ENCODE measurements at places on chromosomes 3 and 15.

DNA sequence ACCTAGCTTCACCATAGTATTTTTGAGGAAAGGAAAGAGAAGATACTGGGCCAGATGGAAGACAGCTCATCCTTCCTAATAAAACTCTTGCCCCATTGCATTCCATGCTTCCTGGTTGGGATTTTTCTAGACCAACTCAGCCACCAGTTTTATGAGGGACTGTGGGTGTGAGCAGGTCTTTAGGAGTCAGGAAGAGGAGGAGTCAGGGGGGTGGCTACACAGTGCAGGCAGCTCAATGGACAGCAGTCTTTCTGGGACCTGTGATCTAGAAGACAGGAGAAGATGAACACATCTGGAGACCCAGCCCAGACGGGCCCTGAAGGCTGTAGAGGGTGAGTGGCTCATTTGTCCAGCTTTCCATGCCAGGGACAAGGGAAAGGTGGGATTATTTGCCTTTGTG, at the start of gene NOX5:
Gene NOX5 (plus strand): TSS at position 242 of the 400 bp plus-strand sequence. CDS start 41 bp downstream, at position 283.
- no peak for DNase-seq

GRCh38 chr3:54960082-54960481, 32.2 kb upstream of the LRTM1 start:
- DNase-seq: no peak

DNA sequence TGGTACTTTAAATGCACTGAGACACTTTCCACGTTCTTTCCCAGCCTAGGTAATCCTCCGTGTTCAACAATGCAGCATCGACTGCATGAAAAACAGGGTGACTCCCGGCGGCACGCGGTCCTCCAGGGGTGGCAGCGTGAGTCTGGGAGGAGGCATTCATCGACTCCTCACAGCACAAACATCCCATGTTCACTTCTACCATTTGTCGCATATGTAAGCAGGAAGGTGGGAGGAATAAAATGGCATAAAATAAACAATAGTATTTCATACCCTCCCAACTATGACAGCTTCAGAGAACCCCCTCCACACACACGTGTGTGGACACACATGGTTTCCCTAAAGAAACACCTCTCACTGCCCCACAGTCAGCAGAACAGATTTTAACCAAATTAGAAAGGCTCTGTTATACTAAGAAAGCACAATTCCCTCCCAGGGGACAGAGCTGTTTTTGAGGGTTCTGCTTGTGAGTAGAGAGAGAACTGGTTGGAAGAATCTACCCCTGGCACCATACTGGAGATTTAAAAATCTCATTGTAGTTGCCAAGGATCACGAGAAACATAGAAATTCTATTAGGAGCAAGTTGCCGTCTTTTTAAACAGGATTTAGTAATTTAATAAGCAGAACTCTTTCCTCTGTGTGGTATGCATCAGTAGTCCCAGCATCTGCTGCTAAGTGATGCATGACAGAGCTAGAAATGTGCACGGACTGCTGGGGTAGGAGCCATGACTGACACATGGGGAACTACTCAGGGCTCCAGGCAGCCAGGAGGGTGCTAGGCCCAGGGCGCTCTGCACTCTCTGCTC, 6.0 kb downstream of the FAM43A start:
- no peak for DNase-seq

- no peak for DNase-seq
These were observed 542.2 kb downstream of the FOXP1 start for GRCh38 chr3:71041371-71041770.

DNA sequence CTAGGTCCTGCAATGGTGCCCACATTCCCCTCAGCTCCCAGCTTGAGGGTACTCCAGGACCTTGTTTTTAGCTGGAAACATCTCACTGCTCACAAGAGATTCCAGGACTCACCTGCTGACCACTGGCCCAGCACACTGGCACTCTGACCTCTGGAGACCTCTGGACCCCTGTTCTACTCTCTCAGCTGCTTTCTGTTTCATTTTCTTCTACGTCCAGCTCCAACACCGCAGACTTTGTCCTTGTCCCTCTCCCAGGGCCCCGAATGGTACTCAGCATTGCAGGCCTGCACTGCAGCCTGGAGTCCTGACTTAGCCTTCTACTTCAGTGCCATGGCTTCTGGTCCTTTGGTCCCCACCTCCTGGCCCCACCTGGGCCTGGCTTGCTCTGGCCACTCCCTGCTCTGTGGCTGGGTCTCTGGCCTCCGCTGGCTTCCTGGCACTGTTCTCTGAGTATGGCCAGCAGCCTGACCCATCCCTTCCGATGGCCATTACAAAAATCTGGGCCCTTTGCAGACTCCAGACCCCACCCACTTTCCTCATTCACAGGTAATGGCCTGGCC, 27.9 kb downstream of the KY start:
- DNase-seq: no peak

DNA sequence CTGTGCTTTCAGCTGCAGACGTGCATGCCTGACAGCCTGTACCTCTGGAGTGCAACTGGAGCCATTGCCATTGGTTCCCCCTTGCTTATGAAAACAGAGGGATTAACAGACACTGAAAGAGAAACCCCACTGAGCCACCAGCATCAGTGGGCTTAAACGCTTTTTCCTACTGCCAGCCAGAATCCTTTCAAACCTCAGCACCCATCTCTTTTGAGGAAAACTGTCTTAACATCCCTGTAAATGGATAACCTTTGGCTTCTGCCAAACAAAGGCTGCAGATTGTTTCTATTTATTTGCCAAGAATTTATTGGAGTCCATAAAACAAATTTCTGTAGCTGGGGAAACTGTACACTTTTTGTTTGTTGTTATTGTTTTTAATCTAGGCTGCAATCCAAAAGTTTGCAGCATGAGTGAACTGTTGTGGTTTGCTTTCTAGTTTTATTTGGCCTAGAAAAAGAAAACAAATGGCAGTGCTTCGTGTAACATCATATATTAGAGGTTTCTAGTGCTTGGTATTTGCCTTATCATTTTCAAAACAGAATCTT, 369.2 kb upstream of the IL12A start:
- DNase-seq: no peak

- no peak for DNase-seq
These were observed 16.3 kb upstream of the SMCO1 start for GRCh38 chr3:196531418-196531817.

GRCh38 chr3:49327485-49327884, 12.4 kb downstream of the USP4 start:
- DNase-seq: no peak

DNA sequence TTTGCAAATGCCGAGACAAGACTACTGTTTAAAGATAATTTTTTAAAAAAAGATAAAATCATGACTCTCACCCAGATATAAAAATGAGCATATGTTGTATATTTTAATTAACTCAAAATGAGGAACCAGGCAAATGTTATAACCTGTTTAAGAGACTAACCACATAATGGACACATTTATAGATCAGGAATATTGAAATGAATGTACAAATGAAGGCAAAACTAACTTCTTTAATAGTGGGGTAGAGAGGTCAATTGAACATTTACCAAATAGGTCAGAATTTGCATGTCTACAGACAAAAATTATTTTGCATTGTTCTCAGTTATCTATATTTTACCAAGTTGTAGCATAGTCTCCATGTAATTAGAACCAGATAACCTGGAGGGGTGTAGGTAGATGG, 134.3 kb upstream of the PFN2 start:
- DNase-seq: no peak

DNA sequence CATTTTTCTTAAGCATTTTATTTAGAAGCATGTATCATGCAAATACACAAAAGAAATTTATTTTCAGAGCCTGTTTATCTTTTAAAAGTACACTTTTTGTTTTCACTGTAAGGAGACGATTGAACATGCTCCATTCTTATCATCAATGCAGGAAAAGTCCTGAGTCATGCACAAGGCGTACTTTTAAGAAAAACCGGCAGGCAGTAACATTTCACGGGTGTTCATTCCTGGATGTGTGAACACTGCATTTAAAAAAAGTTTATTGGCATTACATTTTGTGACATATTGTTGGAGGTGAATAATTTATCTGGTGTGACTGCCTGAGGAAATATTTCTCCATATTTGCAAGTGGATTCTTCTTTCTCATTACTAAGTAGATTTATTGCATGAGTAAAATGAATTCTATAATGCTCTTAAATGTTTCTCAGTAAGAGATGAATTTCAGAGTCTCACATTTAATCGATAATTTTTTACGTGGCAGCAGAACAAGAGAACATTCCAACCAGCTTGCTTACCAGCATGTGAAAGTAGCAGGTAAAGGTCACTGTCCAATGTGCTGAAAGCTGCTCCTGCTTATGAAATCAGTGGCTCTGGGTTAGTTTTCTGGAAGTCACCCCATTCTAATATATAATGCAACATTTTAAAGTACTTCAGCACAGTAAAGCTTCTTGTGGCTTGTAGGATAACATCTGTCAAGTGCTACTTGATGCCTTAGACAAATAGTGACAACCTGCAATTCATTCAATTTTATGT, 87.0 kb downstream of the SV2B start:
- no peak for DNase-seq

DNA sequence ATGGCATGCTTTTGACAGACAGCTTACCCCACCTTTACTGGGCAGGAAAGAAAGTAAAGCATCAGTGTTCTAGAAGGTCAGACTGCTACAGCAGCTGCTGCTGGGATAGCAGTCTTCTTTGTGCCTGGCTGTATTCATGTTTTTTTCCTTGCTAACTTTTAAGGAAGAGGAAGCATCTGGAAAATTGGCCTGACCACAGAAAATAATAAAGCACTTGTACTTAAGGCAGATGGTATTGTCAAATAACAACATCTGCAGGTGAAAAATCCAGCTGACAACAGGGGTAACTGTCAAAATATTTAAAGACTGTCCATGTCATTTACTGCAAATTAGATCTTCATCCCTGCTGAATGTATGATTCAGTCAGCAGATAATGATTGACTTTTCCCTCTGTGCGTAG, 229.0 kb downstream of the OXSM start:
- no peak for DNase-seq

GRCh38 chr15:33310481-33311311, at the start of gene RYR3:
RYR3 (plus strand) TSS chr15:33310967; CDS start chr15:33311046, 79 bp downstream.
- DNase-seq: no peak

GRCh38 chr15:60512937-60513336, 34.0 kb upstream of the ICE2 start:
- no peak for DNase-seq

DNA sequence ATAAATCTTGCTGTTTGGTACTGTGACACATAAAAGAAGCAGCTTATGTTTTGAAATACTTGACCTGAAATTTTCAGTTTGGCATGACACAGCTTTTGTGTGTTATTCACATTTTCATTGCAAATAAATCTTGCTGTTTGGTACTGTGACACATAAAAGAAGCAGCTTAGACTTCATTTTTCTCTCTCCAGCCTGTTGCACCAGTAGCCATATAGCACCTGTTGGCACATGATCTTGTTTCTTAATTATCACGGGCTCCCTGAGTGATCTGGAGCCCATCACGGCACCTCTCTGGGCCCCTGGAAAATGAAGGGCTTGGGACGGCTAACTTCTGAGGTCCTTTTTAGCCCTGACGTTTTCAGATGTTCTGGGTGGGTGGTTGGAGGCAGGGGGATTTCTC, 77.4 kb upstream of the SLCO3A1 start:
- DNase-seq: no peak

- DNase-seq: no peak
These were observed 8.7 kb upstream of the SLC7A14 start for GRCh38 chr3:170594528-170594927.

- no peak for DNase-seq
These were observed 17.5 kb downstream of the TGM5 start for GRCh38 chr15:43249236-43249635.

GRCh38 chr3:184235381-184236032, 6.1 kb downstream of the VWA5B2 start:
- no peak for DNase-seq

DNA sequence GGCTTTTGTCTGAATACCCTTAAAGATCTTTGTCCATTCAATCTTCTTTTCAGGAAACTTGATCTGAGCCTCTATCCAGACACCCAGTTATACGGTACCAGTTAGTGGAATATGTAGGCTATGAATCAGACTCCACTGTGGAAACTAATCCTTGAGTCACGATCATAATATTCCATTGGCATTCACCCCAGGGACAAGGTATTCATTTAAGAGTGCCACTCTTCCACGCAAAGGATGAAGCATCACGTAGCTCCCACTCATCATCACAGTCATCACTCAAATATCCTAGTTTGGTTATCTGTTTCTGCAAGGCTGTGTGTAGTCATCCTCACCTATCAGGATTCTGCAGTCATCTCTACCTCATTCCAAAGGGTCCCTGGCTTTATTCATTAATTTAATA, 85.6 kb downstream of the NEDD4 start:
- no peak for DNase-seq

GRCh38 chr15:41558400-41559238, at the start of gene TYRO3:
TYRO3 (plus strand) TSS chr15:41559212; CDS start chr15:41559258, 46 bp downstream.
- peak; percentile 68 for DNase-seq

DNA sequence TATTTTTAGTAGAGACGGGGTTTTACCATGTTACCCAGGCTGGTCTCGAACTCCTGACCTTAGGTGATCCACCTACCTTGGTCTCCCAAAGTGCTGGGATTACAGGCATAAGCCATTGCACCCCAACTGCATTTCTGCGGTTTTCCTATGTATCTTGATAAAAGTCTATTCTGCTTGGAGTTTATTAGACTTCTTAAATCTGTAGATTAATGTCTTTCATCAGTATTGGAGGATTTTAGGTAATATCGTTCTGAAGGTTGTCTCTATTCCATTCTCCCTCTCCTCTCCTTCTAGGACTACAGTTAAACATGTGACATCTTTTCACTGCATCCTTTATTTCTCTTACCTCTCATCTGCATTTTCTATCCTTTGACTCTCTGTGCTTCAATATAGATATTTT, 46.3 kb upstream of the GCNT3 start:
- no peak for DNase-seq

DNA sequence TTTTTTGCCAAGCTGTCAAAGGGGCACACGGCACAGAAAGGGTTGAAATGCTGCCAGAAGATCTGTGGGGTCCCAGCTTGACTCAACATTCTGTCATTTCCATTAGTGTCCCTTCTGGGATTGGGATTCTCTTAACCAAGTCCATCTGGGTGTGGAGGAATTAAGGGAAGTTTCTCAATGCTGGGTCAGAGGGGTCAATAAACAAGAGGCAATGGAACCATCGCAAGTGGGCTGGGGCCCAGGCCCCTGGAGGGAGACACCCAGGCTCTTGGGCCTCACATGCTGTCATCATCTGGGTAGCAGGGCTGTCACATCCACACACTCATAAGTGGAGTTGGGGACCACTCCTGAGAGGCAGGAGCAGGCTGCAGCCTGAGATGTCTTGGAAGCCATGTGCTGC, 8.1 kb upstream of the APOD start:
- no peak for DNase-seq

- DNase-seq: no peak
These were observed 348.9 kb upstream of the EPHA6 start for GRCh38 chr3:96465521-96465920.

DNA sequence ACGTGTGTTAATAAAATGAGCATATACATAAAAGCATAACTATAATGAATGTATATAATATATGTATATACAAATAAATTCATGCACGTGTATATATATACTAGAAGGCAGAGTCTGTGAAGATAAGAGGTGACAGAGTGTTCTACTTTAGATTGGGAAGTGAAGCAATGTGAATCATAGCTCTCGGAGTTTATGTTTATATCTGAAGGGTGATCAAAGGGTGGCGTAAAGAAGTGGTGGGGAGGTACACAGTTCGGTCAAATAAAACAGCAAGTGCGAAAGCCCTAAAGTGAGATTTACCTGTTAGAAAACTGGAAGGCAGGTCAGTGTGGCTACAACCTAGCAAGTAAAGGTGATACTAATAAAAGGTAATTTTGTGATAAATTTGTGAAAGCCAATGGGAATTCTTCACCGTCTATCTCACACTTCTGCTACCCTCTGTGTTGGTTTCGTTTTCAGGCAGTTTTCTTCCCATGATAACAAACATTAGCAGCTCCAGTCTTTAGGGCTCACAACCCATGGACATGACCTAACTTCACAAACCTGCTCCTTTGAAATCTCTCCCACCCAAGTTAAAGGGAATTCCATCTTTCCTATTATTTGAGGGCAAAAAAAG, 46.7 kb upstream of the BCHE start:
- no peak for DNase-seq

Measured in activated T-cell treated with anti-CD3 and anti-CD28 coated beads for 4 hours (primary cell).